Omental fat pad (tissue), 4 donors: ENCODE measurements at places on chromosomes 7 and 10. TPM values are rescaled to one million over a fixed set of nuclear protein-coding genes. Genes with fewer than 3 reads are reported as not detected.

The HTR7 gene
- total RNA-seq, result 2.0 TPM

The EBLN1 gene
- total RNA-seq, result not detected

The FRA10AC1 gene
- 25.2 TPM for total RNA-seq

The SFRP5 gene
- total RNA-seq, result 4.1 TPM

The NME8 gene
- not detected for total RNA-seq

The LEP gene
- 715 TPM for total RNA-seq

The EPO gene
- not detected for total RNA-seq

The JAKMIP3 gene
- total RNA-seq, result 0.79 TPM

The LLCFC1 gene
- not detected for total RNA-seq

The MRLN gene
- total RNA-seq, result not detected

The TMEM178B gene
- 0.50 TPM for total RNA-seq

The PSD gene
- total RNA-seq, result 1.6 TPM

The PRPS1L1 gene
- not detected for total RNA-seq

The DNTT gene
- not detected for total RNA-seq

The AGMO gene
- 2.2 TPM for total RNA-seq

The C10orf105 gene
- 0.38 TPM for total RNA-seq

The SYT15 gene
- total RNA-seq, result 0.65 TPM

The HEPACAM2 gene
- total RNA-seq, result not detected

The TLX1 gene
- total RNA-seq, result not detected

The SLC29A4 gene
- total RNA-seq, result 16.4 TPM

The PLCE1 gene
- total RNA-seq, result 12.8 TPM

The ADCY1 gene
- total RNA-seq, result 3.0 TPM

The TOMM7 gene
- total RNA-seq, result 176 TPM

The CABCOCO1 gene
- 0.65 TPM for total RNA-seq

The COL26A1 gene
- not detected for total RNA-seq

The MDH2 gene
- total RNA-seq, result 77.2 TPM

The SPDYE11 gene
- total RNA-seq, result not detected

The GNGT1 gene
- not detected for total RNA-seq

The BTBD16 gene
- total RNA-seq, result not detected

The GBX1 gene
- not detected for total RNA-seq

The PILRB gene
- total RNA-seq, result 25.0 TPM

The ASB10 gene
- not detected for total RNA-seq

The ASZ1 gene
- total RNA-seq, result not detected

The ACSL5 gene
- total RNA-seq, result 58.8 TPM

The C7orf25 gene
- 4.2 TPM for total RNA-seq
